SW480 (cell line): ENCODE measurements at places on chromosomes 6 and 20.

- DNase-seq = no peak
Measured at GRCh38 chr6:84921891-84922290, 157.5 kb upstream of the TBX18 start.

GRCh38 chr20:4666001-4666479 is 55.7 kb upstream of the PRND start:
- DNase-seq = peak; percentile 39

DNA sequence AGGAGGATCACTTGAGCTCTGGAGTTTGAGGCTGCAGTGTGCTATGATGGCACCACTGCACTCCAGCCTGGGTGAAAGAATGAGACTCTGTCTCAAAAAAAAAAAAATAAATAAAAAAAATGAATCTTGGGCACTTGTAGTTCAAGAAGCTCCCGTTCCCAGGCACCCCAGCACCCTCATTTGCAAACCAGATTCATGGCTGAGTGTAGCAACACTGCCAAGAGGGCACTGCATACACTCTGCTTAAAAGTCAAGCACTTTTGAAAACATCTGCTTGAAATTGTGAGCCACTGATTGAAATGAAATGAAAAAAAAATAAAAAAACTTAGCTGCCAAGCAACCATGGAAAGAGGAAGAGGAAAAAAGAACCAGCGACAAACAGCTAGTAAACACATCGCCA is 124.7 kb upstream of the SASH1 start:
- no peak for DNase-seq

DNA sequence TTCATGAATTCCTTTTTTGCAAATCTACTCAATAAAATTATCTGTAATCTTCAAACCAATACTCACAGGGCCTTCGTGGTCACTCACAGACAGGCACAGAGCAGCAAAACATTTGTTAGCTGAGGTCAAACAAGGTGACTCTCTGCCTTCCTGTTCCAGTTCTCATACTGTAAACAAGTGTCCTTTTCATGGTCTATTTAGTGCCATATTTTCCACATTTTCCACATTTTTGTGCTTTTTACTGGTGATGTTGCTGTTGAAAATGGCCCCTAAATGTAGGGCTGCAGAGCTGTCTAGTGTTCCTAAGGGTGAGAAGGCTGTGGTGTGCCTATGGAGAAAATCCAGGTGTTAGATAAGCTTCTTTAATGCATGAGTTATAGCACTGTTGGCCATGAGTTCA is 133.1 kb upstream of the COL21A1 start:
- no peak for DNase-seq

GRCh38 chr20:47466213-47466612 is 35.5 kb upstream of the NCOA3 start:
- no peak for DNase-seq

GRCh38 chr6:42316981-42317380 is 99.3 kb upstream of the MRPS10 start:
- DNase-seq = no peak

- peak; percentile 7 for DNase-seq
Measured at GRCh38 chr6:39294133-39294532, 20.1 kb downstream of the KCNK17 start.

- DNase-seq = no peak
Measured at GRCh38 chr20:49411221-49411925, 71.1 kb downstream of the KCNB1 start.

DNA sequence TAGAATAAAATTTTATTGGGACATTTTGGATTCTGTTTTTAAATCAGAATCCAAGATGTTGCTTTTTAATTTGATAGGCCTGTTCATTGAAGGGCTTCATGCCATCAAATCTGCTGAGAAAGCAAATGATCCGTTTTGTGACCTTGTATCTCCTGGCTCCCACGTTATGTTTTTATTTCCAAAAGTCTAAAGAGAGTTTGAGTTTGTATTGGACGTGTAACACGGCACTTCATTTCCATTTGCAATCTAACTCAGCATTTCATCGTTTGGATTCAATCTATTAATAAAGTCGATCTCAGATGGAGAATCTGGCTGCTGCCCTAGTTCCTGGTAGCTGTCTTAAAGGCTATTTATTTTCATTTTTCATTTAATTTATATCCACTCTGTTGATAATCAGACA is 17.0 kb downstream of the KIF25 start:
- no peak for DNase-seq

DNA sequence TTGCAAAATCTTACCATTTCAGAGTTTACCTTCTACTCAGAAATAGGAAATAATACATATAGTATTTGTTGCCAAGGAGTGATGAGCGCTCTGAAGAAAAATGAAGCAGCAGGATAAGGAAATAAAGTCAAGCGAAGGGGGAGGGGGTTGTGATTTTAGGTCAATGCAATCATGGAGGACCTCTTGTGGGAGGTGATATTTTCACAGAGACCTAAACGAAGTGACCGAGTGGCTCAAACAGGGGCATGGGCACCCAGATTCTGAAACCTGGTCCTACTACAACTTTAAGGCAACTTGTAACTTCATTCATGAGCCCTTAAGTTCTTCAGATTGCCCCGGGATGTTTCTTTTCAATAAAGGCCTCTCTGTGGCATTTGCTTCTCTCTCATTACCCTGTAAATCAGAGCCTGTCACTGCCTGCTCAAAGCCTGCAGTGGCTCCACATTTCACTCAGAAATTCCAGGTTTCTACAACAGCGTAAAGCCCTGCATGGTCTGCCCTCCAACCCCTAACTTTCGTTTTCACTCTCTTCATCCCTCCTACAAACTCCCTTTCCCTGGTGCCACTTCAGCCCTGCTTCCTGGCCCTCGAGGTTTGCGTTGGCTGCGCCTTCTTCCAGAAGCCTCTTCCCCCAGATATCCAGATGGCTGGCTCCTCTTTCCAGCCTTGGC is 162.7 kb downstream of the TBC1D7 start:
- DNase-seq = no peak

DNA sequence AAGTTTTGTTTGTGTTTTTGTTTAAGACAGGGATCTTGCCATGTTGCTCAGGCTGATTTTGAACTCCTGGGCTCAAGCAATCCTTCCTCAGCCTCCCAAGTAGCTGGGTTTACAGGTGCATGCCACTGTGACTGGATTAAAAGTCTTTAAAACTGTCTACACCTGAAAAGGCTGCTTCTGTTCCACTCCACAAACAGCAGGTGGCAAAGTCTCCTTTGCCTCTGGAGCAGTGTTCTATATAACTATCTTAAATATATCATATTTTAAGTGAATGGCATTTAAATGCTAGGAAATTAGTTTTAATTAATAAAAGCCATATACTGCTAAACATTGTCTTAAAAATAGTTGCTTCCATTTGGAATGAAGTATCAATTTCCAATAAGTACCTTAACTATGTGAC is 89.2 kb upstream of the BCLAF1 start:
- DNase-seq = no peak

DNA sequence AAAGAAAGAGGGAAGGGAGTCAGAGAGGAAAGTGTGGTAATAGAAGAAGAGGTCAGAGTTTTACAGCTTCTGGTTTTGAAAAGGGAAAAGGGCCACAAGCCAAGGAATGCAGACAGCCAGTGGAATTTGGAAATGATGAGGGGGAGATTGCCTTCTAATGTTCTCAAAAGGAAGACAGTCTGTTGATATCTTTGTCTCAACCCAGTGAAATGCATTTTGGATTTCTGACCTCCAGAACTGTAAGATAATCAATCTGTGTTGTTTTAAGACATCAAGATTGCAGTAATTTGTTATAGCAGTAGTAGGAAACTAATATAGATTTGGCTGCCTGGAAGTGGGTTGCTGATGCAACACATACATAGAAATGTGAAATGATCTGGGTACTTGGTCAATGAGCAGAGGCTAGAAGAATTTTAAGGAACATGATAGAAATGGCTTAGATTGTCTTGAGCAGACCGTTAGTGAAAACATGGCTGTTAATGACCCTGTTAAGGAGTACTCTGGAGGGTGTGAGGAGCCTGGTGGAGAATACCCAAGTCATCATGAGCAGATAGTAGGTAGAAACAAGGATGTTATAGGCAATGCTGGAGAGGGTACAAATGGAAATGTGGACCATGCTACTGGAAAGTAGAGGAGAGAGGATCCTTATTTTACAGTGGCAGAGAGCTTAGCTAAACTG is 255.8 kb upstream of the RAB32 start:
- DNase-seq = no peak

- DNase-seq = no peak
Measured at GRCh38 chr6:168177103-168177891, 98.3 kb upstream of the FRMD1 start.

- no peak for DNase-seq
Measured at GRCh38 chr20:49318430-49319207, 40.8 kb upstream of the ZNFX1 start.

- no peak for DNase-seq
Measured at GRCh38 chr6:135299256-135299655, 118.1 kb downstream of the MYB start.

DNA sequence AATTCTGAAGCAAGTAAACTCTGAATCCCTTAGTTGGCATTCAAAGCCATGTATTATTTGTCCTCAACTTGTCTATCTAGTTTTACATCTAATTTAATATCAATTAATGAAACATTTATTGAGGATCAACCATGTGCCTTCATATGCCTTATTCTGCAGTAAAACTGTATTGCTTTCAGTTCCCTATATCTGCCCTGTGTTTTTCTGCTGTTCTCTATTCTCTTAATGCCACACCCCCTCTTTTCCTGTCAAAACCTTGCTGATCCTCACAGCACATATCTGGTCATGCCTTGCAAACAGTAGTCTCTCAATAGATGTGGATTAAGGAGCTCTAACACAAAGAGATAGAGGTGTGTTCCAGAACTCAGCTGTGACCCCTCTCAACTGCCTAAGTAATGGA is 2.0 kb downstream of the FIG4 start:
- DNase-seq = no peak

DNA sequence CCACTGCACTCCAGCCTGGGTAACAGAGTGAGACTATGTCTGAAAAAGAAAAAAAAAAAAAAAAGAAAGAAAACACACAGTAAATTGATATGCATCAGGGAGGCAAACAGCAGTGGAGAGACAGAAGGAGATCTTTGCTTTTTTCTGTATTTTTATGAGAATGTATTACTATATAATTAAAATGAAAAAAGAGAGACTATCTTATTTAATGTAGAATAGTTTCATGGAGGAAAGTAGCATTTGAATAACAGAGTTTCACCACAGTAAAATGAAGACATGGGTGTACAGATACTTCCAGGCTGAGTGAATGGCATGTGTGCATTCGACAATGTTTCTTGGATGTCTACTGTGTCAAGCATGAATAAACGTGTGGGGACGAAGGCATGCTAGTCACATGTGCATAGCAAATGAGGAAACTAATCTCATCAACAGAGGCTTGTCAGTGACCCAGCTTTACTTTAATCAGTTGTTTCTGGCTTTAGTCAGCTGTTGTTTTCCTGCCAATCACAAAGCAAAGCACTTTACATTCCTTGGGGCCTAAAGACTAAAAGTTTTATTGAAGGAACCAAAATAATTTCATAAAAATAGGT is 55.5 kb upstream of the ARMH2 start:
- DNase-seq = no peak

- DNase-seq = peak; percentile 33
Measured at GRCh38 chr6:5078121-5078669, 6.9 kb upstream of the PPP1R3G start.

- peak; percentile 2 for DNase-seq
Measured at GRCh38 chr6:161748535-161749416, 474.9 kb upstream of the AGPAT4 start.

DNA sequence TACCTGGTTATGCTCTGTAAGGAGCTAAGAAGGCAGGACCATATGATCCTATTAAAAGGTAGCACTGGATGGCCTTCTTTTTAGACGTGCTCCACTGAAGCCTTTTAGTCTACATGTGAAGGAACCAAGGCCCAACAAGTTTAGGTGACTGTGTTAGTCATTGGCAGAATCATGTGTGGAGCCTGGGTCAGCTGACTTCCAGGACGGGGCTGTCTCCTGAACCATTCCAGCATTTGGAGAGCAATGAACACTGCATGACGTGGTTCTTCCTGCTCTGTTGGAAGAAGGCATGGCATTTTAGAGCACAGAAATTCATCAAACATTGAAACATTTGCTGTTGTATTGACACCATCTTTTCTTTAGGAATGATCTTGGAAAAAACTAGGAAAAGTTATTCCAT is 87.8 kb upstream of the TIAM2 start:
- no peak for DNase-seq

DNA sequence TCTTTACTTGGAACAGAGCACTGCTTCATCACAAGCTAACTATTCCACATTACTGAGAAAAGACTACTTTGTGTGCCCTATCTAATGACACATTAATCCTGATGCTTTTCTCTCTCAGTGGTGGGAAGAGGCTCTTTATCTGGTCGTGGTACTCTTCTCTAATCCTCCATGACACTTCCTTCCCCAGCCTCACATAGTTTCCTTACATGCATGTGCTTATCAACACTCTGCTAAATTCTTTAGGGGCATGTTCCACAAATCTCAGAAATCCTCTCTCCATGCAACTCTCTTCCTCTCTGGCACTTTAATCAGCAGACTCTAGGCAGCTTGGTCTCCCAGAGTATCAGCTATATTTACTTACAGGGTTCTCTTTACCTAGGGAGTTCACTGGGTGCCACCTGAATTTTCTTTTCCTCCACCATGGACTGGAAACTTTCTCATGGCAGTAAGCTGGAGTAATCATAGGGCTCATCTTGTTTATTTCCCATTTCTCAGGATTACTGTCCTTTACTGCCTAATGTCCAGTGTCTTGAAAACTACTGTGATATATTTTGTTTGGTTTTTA is 27.0 kb upstream of the SLC22A2 start:
- DNase-seq = no peak

DNA sequence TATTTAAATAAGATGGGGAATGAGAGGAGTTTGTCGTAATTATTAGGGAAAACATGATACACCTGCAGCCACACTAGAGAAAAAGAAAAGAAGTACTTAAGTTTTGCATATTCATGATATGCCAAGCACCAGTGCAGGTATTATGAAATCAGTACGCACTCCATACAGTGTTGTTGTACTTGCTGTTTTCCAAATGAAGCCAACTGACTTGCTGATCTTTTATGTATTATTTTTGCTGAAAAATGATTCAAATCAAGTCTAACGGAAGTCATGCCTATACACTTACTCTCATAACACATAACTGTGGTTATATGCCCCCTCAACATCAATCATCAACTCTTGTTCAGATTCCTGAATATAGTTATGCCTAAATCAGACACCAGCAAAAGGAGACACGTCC is 584.9 kb upstream of the EYS start:
- DNase-seq = no peak

GRCh38 chr6:124226396-124226795 is 422.7 kb downstream of the NKAIN2 start:
- no peak for DNase-seq
